ENCODE measurements at places on chromosomes 12 and 14. TPM values are rescaled to one million over a fixed set of nuclear protein-coding genes. Genes with fewer than 3 reads are reported as not detected.

Gene ZFHX2
- total RNA-seq = 2.4 TPM

Gene HCAR1
- 0.13 TPM for total RNA-seq

Gene PCNX4
- total RNA-seq = 38.8 TPM

Gene TMEM30B
- total RNA-seq = 1.9 TPM

Gene NEUROD4
- total RNA-seq = not detected

Gene SMIM41
- total RNA-seq = not detected

Gene FAM186B
- 0.11 TPM for total RNA-seq

Gene B3GNT4
- total RNA-seq = 0.15 TPM

Gene CINP
- 65.4 TPM for total RNA-seq

Gene CDKL1
- total RNA-seq = 4.8 TPM

Gene ADCY4
- 1.5 TPM for total RNA-seq

Gene BAZ1A
- total RNA-seq = 67.5 TPM

Gene CLEC2A
- not detected for total RNA-seq
